ENCODE measurements at places on chromosomes 5 and 9.

GRCh38 chr5:149935431-149935901, 9.1 kb downstream of the PDE6A start:
- no peak for DNase-seq

- DNase-seq: no peak
Measured at GRCh38 chr9:22469928-22470544, 23.4 kb downstream of the DMRTA1 start.

GRCh38 chr5:431001-431710, 11.8 kb upstream of the EXOC3 start:
- DNase-seq: no peak

DNA sequence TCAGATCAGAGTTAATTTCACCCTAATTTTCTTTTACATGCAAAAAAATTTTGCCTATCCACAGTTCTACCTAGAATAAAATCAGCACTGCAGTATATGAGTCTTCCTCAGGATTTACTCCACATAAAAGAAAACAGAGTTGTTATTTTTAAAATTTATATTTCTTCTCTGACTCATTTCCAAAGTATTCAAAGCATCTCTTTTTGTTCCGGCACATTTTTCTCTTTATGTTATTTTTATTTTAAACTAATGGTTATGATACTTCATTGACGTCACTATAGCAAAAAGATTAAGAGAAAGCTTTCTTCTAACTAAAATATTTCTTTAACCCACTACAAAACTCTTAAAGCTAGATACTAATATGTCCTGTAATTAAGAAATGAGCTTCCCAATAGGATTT, 590.4 kb downstream of the PRELID2 start:
- DNase-seq: no peak

DNA sequence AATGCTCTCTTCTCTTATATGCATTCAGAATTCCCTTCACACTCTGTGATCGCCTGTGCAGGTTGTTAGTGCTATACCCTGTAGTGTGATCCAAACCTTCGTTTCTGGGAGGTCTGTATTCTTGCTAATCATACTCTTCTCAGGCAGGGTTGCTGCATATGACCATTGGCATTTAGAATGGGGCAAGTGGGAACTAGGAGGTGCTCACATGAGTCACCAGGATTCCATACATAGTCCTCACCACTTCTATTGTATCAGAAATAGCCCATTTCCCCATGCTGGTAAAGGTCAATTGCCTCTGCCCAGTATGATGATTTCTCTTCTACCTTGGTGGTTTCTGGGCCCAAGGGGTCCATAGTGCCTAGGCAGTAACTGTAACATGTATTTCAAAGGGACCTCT, 443.5 kb upstream of the CDH6 start:
- no peak for DNase-seq

- DNase-seq: no peak
Measured at GRCh38 chr5:121319292-121319691, 532.4 kb upstream of the FTMT start.

DNA sequence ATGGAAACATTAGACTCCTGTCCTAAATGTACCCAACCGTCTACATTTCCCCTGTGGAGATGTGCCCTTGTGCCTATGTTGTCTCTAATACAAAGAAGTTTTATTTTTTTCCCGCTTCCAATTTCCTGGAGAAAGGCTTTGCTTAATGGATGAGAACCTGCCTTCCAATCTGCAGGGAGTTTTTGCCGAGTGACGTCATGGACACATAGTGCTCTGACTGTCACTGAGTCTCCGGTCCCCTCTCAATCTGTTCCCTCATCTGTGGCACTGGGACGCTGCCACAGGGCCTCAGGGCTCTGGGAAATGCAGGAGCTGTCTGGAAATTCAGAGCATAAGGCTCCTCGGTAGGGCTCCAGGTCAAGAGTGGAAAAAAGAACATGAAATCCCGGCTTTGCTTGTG, 144.8 kb downstream of the PDZD2 start:
- DNase-seq: no peak

- DNase-seq: no peak
Measured at GRCh38 chr5:140966293-140967225, at the start of gene PCDHAC2. Gene PCDHAC2 (plus strand): TSS chr5:140966476. CDS start chr5:140966767, 291 bp downstream.

Data from liver (tissue), 10 donors.